ENCODE measurements at places on chromosomes 6 and 20. TPM values are rescaled to one million over a fixed set of nuclear protein-coding genes. Genes with fewer than 3 reads are reported as not detected.

BNIP5 gene
- not detected for total RNA-seq

NKX2-2 gene
- total RNA-seq: not detected

CAGE1 gene
- not detected for total RNA-seq

TRIM15 gene
- not detected for total RNA-seq

FABP7 gene
- not detected for total RNA-seq

SLC24A3 gene
- total RNA-seq: not detected

AVP gene
- not detected for total RNA-seq

HLA-DOB gene
- total RNA-seq: not detected

CLVS2 gene
- total RNA-seq: not detected

TNF gene
- total RNA-seq: not detected

PI16 gene
- 181 TPM for total RNA-seq

SERINC3 gene
- 141 TPM for total RNA-seq

CD93 gene
- not detected for total RNA-seq

AIF1 gene
- total RNA-seq: not detected

OGFRL1 gene
- total RNA-seq: 19.9 TPM

CRISP2 gene
- total RNA-seq: not detected

GRCh38 chr6:36639171-36639808 lies 39.2 kb upstream of the CDKN1A start:
- no peaks in the 10 kb centered on the region for H3K36me3 ChIP-seq
- no peaks in the 10 kb centered on the region for H3K27me3 ChIP-seq
- no peak overlapping the region for H3K27ac ChIP-seq
- peaks cover 16% of the 10 kb centered on the region for H3K4me1 ChIP-seq
- no peak overlapping the region for H3K4me3 ChIP-seq
- DNase-seq: no peak

DNA sequence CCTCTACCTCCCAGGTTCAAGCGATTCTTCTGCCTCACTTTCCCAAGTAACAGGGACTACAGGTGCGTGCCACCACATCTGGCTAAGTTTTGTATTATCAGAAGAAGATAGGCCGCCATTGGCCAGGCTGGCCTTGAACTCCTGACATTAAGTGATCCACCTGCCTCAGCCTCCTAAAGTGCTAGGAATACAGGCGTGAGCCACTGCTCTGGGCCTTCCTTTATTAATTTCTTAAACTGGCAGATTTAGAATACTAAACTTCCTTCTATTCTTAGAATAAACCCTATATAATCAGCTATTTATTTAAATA lies 86.6 kb downstream of the HFE start:
- H3K27me3 ChIP-seq: no peaks in the 10 kb centered on the region
- no peak overlapping the region for H3K27ac ChIP-seq
- H3K4me3 ChIP-seq: no peak overlapping the region
- peaks cover 15% of the 10 kb centered on the region for H3K4me1 ChIP-seq
- no peak for DNase-seq

DNA sequence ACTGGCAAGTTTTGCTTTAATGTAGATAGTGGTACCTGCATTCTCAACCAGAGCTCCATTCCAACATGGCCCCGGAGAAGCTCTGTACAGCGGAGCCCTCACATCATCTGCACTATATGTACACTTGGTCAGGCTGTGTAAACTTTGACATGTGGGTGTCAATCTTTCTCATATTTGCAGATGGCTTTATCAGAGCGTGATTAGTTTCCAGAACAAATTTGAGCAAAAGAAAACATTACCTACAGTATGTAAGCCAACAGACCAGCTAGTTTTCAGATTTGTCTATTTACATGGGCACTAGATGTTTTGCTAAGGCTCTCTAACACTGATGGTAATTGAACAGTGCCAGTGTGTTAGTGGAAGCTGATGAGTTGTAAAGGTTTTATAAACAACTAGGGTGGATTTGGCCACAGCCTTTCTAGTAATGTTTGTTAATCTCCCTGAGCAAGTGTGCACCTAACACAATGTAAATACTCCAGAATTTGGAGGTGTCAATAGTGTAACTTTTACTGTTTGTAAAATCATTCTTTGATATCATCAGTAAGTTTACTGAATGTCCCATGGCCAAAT lies 131.8 kb downstream of the FOXA2 start:
- peaks cover 12% of the 10 kb centered on the region for H3K27me3 ChIP-seq
- no peak overlapping the region for H3K4me3 ChIP-seq
- no peaks in the 10 kb centered on the region for H3K36me3 ChIP-seq
- DNase-seq: no peak

DNA sequence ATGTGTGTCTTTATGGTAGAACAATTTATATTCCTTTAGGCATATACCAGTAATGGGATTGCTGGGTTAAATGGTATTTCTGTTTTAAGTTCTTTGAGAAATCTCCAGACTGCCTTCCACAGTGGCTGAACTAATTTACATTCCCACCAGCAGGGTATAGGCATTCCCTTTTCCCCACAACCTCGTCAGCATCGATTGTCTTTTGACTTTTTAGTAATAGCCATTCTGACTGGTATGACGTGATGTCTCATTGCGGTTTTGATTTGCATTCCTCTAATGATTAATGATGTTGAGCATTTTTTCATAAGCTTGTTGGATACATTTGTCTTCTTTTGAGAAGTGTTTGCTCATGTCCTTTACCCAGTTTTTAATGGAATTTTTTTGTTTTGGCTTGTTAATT lies 5.3 kb upstream of the TASP1 start:
- H3K27ac ChIP-seq: no peak overlapping the region
- H3K4me1 ChIP-seq: no peaks in the 10 kb centered on the region
- no peaks in the 10 kb centered on the region for H3K36me3 ChIP-seq
- H3K27me3 ChIP-seq: no peaks in the 10 kb centered on the region

DNA sequence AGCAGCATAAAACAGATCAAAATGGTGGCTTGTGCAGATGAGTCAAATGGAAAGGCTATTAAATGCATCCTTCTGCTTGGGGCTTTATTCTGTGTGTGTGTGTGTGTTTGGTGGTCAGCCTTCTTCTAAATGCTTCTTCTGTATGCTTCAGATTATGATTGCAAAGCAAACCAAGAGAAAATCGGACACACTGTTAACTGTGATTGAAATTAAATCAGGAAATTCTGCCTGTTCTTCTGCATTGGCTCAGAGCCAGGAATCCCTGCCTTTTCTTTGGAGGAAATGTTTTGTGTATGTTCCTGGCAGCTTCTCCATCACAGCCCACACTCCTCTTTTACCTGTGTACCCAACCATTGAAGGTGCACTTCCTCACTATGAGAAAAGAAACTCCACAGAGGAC lies 22.3 kb upstream of the PDE10A start:
- H3K4me3 ChIP-seq: no peak overlapping the region
- DNase-seq: no peak
- no peaks in the 10 kb centered on the region for H3K36me3 ChIP-seq
- no peak overlapping the region for H3K27ac ChIP-seq

DNA sequence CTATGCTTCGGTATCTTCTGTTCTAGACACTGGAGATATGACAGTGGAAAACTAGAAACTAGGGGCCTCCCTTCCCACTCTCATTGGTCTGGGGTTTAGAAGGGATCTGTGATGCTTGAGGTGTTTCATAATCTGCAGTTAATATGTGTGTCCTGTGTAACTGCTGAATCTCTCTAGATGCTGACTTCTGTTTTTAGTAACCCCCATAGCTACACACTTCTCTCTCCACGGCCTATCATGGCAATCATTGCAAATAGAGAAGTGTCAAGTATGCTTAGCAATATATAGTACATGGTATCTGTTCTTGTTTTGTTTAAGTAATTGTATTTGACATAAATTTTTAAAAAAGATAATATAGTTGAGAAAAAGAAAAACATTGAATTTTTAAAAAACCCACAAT lies 394.6 kb upstream of the MMS22L start:
- H3K4me1 ChIP-seq: no peaks in the 10 kb centered on the region
- H3K4me3 ChIP-seq: no peak overlapping the region
- H3K36me3 ChIP-seq: no peaks in the 10 kb centered on the region

GRCh38 chr20:17806107-17806506 lies 106.3 kb downstream of the BANF2 start:
- no peak for DNase-seq
- peak overlapping the region; percentile 33 for H3K4me3 ChIP-seq
- H3K27ac ChIP-seq: peak overlapping the region; percentile 61
- H3K4me1 ChIP-seq: peaks cover 31% of the 10 kb centered on the region
- H3K36me3 ChIP-seq: no peaks in the 10 kb centered on the region
- no peaks in the 10 kb centered on the region for H3K27me3 ChIP-seq

- no peak overlapping the region for H3K4me3 ChIP-seq
- H3K27me3 ChIP-seq: no peaks in the 10 kb centered on the region
- no peaks in the 10 kb centered on the region for H3K4me1 ChIP-seq
- DNase-seq: no peak
- no peaks in the 10 kb centered on the region for H3K36me3 ChIP-seq
These were observed 654.0 kb downstream of the QKI start for GRCh38 chr6:164068527-164068926.

- H3K27me3 ChIP-seq: no peaks in the 10 kb centered on the region
- H3K4me3 ChIP-seq: no peak overlapping the region
- H3K4me1 ChIP-seq: no peaks in the 10 kb centered on the region
- no peaks in the 10 kb centered on the region for H3K36me3 ChIP-seq
- DNase-seq: no peak
- no peak overlapping the region for H3K27ac ChIP-seq
These were observed 159.3 kb upstream of the AFDN start for GRCh38 chr6:167667204-167668018.

- DNase-seq: no peak
- no peaks in the 10 kb centered on the region for H3K36me3 ChIP-seq
These were observed 45.6 kb upstream of the SMLR1 start for GRCh38 chr6:130781557-130781956.

- no peaks in the 10 kb centered on the region for H3K27me3 ChIP-seq
These were observed 73.5 kb downstream of the AKAP7 start for GRCh38 chr6:131208787-131209186.

DNA sequence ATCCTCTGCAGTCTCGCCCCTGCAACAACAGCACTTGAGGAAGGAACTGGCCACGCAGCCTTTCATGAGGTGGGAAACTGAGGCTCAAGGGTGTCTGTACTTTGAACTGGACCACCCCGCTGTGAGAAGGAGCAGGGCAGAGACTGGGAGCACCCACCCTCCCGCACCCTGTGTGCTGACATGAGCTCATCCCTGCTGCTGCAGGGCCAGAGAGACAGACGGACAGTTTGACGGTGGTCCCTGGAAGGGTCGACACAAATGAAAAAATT lies 16.9 kb upstream of the MRGBP start:
- H3K4me1 ChIP-seq: no peaks in the 10 kb centered on the region
- DNase-seq: no peak
- no peaks in the 10 kb centered on the region for H3K36me3 ChIP-seq
- no peak overlapping the region for H3K27ac ChIP-seq

DNA sequence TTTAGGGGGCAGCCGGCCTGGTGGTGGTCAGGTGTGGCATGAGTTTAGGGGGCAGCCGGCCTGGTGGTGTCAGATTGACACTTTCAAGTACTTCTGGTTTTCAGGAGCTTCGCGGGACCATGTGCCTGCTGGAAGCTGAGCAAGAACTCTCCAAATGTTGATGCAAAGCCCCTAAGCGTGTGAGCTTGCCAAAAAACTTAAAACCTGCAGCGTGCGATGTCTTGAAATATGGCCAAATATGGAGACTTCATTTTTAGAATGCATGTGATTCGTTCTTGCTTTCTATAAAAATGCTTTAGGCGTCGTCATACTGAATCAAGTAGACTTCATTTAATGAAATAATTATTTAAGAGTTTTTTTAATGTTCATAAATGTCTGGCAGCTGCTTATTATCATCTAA lies 149.4 kb downstream of the SMOC2 start:
- H3K4me1 ChIP-seq: no peaks in the 10 kb centered on the region
- H3K36me3 ChIP-seq: no peaks in the 10 kb centered on the region
- H3K4me3 ChIP-seq: no peak overlapping the region
- H3K27ac ChIP-seq: no peak overlapping the region

- no peak for DNase-seq
- H3K4me3 ChIP-seq: no peak overlapping the region
- no peak overlapping the region for H3K27ac ChIP-seq
- no peaks in the 10 kb centered on the region for H3K27me3 ChIP-seq
- no peaks in the 10 kb centered on the region for H3K36me3 ChIP-seq
- no peaks in the 10 kb centered on the region for H3K4me1 ChIP-seq
These were observed 49.6 kb upstream of the CCDC28A start for GRCh38 chr6:138724015-138724414.

GRCh38 chr6:37882292-37882691 lies 62.8 kb downstream of the ZFAND3 start:
- H3K4me1 ChIP-seq: peaks cover 26% of the 10 kb centered on the region
- no peak for DNase-seq
- H3K27ac ChIP-seq: peak overlapping the region; percentile 16
- H3K36me3 ChIP-seq: no peaks in the 10 kb centered on the region
- H3K4me3 ChIP-seq: no peak overlapping the region

DNA sequence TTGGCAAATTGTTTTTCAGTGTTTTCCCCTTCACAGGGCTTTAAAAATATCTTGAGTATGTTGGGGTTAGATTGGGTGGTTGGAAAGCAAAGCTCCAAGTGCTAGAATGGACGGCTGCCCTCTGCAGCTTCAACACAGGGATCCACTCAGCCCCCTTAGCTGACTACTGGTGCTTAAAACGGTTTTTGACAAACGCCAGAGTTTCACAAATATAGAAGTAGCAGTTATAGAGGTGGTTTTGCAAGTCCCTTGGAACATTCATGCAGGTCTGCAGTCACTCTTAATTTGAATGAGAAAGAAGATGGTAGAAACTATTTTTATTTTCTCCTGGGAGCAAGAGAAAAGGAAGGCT lies 175.9 kb downstream of the ARID1B start:
- no peaks in the 10 kb centered on the region for H3K36me3 ChIP-seq
- no peaks in the 10 kb centered on the region for H3K27me3 ChIP-seq
- no peak for DNase-seq

DNA sequence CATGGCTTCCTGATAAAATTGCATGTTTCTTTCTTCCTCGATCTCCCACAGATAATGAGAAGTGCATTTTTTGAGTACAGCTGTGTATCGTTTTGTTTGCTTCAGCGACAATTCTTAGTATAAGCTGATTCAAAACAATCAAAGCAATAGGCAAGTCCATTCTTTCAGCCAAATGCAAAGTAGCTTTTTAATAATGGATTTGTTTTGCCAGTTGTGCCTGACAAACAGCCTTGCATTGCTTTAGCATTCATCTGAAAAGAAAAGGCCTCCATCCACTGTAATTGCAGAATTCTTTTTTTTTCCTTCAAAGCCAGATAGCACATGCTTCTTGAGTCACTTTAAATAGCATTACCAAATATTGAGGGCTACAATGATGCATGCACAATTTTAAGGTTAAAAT lies 32.0 kb downstream of the TTLL2 start:
- no peaks in the 10 kb centered on the region for H3K27me3 ChIP-seq
- H3K4me3 ChIP-seq: no peak overlapping the region
- H3K27ac ChIP-seq: no peak overlapping the region
- H3K4me1 ChIP-seq: no peaks in the 10 kb centered on the region
- DNase-seq: no peak
- no peaks in the 10 kb centered on the region for H3K36me3 ChIP-seq

GRCh38 chr6:3895312-3895653 lies 46.1 kb downstream of the FAM50B start:
- no peak overlapping the region for H3K4me3 ChIP-seq
- DNase-seq: no peak
- H3K27me3 ChIP-seq: no peaks in the 10 kb centered on the region
- H3K27ac ChIP-seq: no peak overlapping the region
- no peaks in the 10 kb centered on the region for H3K4me1 ChIP-seq
- H3K36me3 ChIP-seq: no peaks in the 10 kb centered on the region
